Stimulated activated CD8-positive, alpha-beta memory T cell treated with anti-CD3 and anti-CD28 coated beads, Interleukin-12 subunit alpha, Interleukin-12 subunit beta, amount 100 ng/mL, for 1 hour (primary cell): ENCODE measurements at places on chromosomes 3 and 15.

- DNase-seq = no peak
Observed at GRCh38 chr3:157523814-157524213, 20.6 kb upstream of the VEPH1 start.

DNA sequence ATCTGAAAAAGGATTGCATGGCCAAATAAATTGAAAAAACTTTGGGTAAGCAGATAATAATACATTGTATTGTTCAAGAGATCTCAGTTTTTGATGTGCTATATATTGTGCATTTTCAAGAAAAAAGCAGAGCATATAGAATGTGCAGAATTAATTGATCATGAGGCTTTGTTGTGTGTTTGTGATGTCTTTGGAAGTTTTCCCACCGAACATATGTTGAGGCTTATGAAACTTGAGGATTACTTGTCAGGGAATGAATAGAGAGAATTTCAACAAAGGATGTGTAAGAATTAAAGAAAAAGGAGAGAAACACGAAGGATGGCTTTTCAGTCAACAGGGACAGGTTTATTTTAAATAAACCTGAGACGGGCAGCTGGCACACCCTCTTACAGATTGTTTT is 232.5 kb upstream of the POU1F1 start:
- no peak for DNase-seq

- no peak for DNase-seq
Observed at GRCh38 chr3:188239577-188239976, 85.6 kb downstream of the LPP start.

GRCh38 chr3:16174026-16174355 is 489 bp upstream of the GALNT15 start:
- DNase-seq = no peak

DNA sequence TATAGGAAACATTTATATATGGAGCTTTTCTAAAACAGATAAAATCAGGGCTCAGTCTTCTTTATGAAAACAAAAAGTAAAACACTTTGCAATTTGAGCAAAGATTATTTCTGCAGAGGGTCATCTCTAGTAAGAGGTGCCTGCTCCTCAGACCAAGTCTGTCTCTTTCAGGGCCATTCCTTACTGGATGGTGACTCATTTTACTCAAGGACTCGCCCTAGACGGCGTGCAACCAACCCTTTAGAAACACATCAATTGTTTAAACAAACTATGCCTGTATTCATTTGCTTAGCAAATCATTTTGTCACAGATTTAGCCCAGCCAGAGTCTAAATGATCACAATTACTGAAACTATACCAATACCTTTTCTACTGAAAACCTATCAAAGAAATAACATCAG is 242.8 kb upstream of the ICE2 start:
- no peak for DNase-seq

DNA sequence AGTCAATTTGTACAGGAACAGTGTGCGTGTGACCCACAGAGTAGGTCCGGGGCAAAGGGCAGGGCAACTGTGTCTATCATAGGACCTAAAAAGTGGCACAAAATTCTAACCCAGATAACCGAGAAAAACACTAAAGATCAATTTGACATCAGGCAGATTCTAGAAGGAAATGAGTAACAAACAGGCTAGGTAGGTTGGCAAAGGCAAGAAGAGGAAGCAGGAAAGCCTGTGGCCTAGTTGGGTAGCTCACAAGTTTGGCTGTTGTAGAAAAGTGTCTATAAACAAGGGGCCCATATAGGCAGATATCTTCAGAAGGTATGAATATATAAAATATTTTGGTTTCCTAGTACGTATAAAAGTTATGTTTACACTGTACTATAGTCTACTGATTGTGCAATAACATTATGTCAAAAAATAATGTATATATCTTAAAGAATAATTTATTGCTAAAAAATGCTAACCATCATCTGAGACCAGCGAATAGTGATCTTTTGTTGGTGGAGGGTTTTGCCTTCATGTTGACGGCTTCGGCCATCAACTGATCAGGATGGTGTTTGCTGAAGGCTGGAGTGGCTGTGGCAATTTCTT is 13.3 kb upstream of the OR5K1 start:
- DNase-seq = no peak

DNA sequence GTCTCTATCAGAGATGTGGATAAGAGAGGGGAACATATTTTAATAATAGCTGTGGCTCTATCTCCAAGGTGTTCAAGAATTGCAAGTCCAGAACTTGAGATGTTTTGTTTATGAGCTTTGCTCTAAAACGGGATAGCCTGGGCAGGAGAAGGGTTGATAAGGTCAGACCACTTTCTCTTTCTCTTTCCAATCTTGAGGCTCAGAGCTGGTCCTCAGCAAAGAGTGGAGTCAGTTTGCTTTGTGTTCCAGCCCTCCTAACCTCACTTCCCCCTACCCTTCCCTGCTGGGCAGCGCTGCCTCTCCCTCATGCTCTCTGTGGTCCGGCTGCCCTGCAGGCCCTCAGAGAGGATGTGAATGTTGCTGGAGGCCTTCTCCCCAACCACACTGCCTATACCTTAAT is 13.8 kb downstream of the KLHL6 start:
- no peak for DNase-seq

GRCh38 chr15:78003539-78004008 is 73.9 kb downstream of the TBC1D2B start:
- DNase-seq = no peak

- no peak for DNase-seq
Observed at GRCh38 chr3:126364731-126365301, 7.6 kb upstream of the KLF15 start.

DNA sequence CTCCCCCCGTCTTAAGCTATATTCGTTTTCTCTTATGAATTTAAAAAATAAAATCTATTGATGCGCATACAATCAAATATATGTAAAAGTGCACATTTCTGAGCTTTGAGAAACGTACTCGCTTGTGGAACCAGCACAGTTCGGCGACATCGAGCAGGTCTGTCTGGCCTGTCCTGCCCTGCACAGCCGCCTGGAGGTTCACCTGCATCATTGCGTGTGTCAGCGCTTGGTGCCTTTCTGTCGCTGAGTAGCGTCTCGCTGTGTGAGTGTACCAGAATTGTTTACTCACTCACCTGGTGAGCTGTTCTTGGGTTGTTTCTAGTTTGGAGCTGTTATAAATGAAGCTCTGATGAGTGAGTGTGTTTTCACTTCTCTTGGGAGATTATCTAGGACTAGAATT is 104.0 kb downstream of the VGLL4 start:
- no peak for DNase-seq

DNA sequence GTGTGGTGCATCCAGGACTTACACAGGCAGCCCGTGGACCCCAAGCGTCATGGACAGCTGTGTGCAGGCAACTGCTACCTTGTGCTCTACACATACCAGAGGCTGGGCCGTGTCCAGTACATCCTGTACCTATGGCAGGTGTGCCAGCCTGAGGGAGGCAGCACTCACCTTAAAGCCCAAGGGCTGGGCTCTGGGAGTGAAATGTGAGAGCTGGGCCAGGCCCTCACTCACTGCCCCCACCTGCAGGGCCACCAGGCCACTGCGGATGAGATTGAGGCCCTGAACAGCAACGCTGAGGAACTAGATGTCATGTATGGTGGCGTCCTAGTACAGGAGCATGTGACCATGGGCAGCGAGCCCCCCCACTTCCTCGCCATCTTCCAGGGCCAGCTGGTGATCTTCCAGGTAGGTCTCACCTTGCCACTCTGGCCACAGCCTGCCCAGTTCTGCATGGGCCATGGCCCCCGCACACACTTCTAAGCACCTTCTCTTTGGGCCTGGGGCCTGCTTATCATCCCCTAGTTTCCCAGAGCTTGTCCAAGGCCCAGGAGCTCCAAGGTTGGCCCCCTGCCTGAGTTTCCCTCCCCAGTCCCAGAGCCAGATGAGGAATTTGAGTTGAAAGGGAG is 11.0 kb downstream of the VILL start:
- no peak for DNase-seq

DNA sequence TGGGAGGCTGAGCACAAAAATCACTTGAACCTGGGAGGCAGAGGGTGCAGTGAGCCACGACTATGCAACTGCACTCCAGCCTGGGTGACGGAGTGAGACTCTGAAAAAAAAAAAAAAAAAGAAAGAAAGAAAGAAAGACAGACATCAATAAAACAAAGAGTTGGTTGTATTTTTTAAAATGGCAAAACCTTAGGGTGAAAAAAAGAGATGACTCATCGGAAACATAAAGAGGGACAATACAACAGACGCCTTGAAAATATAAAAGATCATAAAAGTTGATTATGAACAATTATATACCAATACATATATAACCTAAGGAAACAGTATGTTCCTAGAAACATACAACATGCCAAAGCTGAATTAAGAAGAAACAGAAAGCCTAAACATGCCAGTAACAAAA is 92.8 kb downstream of the SCAPER start:
- no peak for DNase-seq

GRCh38 chr15:93382200-93382820 is 293.3 kb upstream of the RGMA start:
- DNase-seq = no peak

GRCh38 chr15:52673312-52673711 is 5.9 kb downstream of the ATOSA start:
- DNase-seq = no peak

- no peak for DNase-seq
Observed at GRCh38 chr15:75238150-75238549, 20.0 kb upstream of the GOLGA6C start.

GRCh38 chr15:90966262-90966661 is 11.6 kb downstream of the RCCD1 start:
- no peak for DNase-seq

DNA sequence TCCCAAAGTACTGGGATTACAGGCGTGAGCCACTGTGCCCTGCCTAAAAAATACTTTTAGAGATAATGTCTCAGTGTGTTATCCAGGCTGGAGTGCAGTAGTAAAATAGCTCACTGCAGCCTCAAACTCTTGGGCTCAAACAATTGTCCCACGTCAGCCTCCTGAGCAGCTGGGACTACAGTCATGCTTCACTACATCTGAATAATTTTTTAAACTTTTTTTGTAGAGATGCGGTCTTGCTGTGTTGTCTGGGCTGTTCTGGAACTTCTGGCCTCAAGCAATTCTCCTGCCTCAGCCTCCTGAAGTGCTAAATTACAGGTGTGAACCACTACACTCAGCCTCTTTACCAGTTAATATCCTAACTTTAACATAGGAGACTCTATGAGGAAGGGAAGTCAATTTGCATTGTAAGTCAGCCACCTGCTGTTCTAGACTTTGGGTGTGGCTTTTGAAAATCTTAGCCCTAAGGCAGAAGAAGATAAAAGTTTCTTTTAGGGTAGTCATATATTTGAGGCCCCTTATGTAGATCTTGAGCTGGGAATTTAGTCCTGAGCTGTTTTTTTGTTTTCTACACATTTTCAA is 78.2 kb upstream of the RASGRP1 start:
- no peak for DNase-seq

DNA sequence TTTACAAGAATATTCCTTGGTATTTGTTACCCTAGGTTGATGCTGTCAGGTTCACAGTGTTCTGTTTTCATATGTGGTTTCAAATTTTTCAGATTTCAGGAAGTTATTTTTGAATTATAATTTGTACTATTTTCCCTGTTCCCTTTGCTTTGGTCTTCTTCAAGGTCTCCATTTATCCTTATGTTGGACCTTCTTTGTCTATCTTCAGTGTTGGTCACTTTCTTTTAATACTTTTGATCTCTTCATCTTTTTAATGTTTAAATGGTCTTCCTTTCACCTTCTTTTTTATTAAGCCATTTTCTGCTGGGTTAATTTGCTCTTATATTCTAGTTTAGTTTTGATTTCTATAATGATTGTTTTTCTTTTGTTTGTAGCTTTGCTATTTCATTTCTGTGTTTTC is 61.3 kb downstream of the KLHL25 start:
- DNase-seq = no peak

GRCh38 chr3:177904621-177905020 is 631.6 kb upstream of the KCNMB2 start:
- DNase-seq = no peak

GRCh38 chr3:55297245-55297644 is 189.9 kb downstream of the WNT5A start:
- DNase-seq = no peak

GRCh38 chr3:58404396-58404795 is 29.2 kb downstream of the PDHB start:
- no peak for DNase-seq

DNA sequence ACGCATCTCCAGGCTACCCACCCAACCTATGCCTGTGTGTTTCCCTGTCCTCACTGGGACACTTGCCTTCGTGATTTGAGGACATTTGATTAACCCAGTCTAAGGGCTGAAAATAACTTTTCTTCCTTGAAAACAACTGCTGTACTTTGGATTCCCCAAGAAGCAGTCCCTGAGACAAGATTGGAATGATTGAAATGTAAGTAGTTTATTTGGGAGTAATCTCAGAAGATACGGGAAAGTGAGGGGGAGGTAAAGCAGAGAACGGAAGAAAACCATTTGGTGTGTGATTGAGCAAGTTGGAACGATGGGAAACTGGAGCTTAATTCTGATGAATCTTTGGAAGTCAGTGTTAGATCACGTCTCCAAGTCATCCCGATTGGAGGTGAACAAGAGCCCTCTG is 143.8 kb upstream of the LMCD1 start:
- DNase-seq = no peak

- DNase-seq = no peak
Observed at GRCh38 chr3:31879365-31879764, 101.7 kb downstream of the OSBPL10 start.

DNA sequence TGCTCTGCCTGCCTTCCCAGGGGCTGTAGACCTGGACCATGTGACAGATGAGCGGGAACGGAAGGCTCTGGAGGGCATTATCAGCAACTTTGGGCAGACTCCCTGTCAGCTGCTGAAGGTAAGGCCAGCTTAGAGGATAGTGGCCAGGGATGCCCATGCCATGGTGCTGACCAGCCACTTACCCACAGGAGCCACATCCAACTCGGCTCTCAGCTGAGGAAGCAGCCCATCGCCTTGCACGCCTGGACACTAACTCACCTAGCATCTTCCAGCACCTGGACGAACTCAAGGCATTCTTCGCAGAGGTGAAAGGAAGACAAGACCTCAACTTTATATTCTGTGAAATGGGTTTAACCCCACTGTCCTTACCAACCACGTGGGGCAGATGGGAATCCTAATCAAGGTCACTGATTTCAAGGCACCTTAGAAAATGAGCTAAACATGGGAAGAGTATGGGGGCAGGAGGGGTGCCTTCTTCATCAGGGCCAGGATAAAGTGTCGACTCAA is 26.7 kb downstream of the NBEAL2 start:
- DNase-seq = no peak

GRCh38 chr3:157323360-157323759 is 113.3 kb upstream of the PTX3 start:
- DNase-seq = no peak

DNA sequence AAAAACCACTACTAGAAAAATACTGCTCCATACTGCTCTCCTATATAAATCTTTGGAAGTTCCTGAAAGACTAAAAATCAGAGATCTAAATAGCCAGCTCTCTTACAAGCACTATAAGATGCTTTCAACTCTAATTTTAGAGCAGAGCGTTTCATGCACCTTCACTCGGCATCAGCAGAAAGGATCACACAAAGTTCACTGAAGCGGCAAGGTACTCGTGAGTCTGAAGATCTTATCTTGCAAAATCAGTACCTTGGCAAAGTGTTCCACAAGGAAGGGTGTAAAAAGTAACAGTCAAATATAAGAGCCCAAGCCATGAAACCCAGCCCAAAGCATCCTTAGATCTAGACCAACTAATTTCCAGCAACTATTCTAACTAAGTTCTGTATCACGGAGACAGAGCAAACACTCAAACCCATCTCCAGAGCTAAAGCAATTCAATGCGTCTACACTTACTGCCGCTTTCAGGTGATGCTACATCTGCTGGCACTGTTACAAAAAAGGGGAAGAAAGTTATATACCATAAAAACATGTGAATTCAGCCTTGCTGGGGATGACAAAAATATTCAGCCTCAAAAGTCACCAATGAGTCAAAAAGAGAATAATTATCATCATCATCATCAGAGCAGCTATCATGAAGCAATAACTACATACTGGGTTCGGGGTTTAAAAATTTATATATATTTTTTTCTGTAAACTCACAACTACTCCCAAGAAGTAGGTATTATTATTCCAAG is 16.3 kb downstream of the VPS39 start:
- DNase-seq = no peak
